Bone marrow (tissue), 2 donors: ENCODE measurements at places on chromosomes 4 and X.
A peak's percentile ranks its signal among the peaks of the same experiment; 100 is the strongest.

DNA sequence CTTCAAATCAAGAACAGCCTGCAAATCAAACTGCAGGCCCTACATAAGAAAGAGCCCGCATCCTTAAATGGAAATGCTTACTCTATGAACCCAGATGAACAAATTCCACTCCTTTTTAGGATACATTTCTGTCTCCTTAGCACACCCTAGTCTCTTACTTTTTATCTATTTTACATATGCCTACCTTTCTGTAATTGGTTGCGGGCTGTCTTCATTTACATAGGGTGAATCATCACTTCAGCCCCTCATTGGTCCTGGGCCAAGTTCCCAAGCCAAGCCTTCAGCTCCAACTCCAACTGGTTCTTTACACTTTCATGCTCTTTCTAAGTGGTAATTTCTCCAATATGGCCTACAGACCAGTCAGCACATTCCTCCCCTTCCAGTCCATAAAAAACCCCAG lies 219.3 kb downstream of the TRAM1L1 start:
- no peak for DNase-seq

DNA sequence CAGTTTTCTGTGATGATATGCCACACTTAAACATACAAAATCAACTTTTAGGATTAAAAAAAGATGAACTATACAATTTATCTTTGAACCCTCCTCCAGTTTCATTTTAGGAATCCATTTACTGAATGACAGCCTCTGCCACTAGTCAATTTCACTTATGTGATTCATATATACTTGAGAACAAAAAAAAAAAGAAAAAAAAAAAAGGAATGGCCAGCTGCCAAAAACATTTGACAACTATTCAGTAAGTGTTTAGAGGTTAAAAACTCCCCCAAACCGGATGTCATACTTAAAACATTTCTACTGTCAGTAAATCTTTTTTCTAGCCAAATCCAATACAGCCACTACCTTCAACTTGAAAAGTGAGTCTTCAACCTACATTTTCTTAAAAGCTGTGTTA lies 266.7 kb upstream of the MAGEB2 start:
- no peak for DNase-seq

GRCh38 chrX:53433651-53434639 lies at the start of gene HSD17B10:
Gene HSD17B10 (minus strand): TSS chrX:53434370. CDS start chrX:53434345, 25 bp downstream.
- peak; percentile 34 for DNase-seq

- DNase-seq = no peak
Measured at GRCh38 chrX:57211906-57212305, 74.6 kb upstream of the FAAH2 start.

- DNase-seq = no peak
Measured at GRCh38 chrX:26848511-26848910, 614.6 kb downstream of the PPP4R3C start.

DNA sequence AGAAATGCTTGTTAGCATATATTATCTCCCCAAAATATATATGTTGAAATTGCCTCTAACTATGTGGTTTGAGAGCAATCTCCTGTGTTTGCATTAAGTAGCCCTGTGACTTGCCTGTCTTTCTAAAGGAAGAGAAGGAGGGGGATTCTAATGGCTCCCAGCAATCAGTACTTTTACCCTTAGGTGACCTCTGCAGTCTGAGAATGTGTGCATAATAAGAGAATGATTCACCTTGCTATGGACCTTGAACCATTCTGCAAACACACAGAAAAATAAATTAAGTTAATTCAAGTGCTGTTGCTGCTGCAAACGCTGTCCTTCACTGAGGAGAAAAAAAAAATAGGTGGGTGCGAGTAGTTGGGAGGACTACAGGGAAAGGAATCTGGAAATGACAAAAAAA lies 322.2 kb downstream of the IQCM start:
- DNase-seq = no peak

DNA sequence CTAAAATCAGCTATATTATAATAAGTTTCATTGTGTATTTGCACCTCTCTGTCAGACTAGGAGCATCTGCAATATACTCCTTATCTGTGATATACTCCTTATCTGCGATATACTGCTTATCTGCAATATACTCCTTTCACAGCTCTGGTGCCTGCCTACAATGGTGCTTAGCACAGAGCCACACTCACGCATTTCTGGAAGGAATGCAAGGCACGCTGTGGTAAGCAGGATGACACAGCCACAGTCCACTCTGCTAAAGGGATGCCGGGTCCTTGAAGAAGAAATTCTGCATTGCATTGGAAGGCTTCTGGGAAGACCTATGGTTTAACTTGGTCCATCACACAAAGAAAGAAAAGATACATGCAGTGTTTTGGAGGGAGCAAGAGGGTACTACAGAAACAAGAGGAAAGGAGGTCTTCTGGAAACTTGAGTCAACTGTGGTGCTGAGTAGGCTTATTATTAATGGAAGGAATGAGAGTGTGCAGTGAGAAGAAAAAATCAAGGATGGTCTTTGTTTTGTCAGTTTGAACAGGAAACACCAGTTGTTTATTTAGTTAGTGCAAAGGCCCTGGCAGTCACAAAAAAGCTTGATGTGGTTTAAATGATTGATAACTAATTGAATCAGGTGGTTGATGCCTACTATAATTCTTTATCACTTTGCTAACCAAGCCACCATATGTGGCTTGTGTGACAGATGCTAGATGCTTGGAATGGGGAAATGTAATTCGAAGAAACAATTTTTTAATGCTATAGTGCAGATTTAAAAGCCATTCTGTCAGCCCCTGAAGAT lies 342.3 kb downstream of the GRXCR1 start:
- no peak for DNase-seq

GRCh38 chr4:149409555-149409962 lies 406.1 kb downstream of the IQCM start:
- no peak for DNase-seq

DNA sequence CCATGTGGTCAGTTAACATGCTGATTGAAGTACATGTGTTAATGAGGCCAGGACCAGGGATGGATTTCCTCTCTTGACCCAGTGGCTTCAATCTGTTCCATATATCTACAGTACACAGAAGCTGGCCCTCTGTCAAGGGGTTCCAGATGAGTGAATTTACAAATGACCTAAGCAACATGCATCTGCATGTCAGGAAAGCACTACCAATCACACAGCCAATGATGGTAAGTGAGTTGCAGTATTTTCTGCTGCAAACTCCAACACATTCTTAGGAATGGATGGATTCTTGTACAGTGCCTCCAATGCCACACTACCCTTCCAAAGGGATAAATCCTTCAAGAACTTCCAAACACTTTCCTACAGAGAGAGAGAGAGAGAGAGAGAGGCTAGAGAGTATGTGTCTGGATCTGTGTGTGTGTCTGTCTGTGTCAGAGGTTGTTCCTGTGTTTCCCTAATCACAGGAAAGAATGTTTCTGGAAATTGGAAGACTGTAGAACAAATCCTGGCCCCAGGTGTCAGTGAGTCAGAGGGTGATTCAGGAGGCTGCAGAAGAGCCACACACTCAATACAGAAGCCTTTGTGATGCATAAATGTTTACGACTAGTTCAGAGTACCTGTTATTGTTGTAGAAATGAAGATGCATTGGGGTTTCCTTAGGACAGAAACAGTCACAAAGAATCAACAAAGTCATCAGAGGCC lies 107.5 kb downstream of the GUCY2F start:
- no peak for DNase-seq

- DNase-seq = no peak
Measured at GRCh38 chrX:37509349-37509748, 62.1 kb upstream of the LANCL3 start.

DNA sequence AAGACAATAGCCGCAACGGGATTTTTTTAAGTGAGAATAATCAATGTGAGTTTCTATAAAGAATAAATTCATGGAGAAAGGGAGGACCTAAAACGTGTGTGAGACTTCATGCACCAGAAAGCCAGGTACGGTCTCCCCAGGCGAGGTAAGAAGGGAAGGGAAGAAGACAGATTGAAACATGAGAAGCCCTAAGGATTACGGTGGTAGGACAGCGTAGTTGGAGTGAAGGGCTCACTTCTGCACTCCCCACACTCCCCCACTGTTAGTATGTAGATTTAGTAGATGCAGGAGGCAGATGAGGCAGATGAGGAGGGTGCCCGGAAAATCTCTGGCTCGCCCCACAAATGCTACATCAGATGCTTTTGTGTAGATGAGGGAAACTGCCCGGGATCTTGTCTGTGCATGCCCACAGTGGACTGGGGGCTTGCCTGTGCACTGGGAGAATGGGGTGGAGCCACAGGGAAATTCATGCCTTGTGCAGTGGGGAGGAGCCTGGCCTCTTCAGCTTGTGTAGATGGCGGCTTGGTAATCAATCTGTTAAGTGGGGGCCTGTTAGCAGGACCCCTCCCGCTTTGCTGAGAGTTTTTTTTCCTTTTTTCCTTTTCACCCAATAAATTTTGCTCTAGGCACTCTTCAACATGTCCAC lies 1544.5 kb upstream of the TENM3 start:
- DNase-seq = no peak

- DNase-seq = no peak
Measured at GRCh38 chr4:2247128-2248043, 5.5 kb upstream of the HAUS3 start.

DNA sequence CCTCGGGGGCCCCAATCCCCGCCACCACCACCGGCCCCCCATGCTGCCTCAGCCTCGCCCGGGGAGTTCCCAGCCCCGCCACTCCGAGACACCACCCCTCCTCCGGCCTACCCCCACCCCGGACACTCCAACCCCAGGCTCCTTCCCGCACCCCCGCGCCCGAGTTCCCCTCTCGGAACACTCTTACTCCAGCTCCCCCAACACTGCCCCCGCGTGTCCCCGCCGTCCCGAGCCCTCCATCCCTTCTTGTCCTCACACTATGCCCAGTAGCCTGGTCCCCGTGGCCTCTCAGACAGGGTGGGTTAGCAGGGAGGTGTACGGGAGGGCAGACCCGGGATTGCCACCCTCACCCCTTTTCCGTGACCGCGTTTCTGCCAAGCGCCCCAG lies 276.1 kb downstream of the BCOR start:
- no peak for DNase-seq

DNA sequence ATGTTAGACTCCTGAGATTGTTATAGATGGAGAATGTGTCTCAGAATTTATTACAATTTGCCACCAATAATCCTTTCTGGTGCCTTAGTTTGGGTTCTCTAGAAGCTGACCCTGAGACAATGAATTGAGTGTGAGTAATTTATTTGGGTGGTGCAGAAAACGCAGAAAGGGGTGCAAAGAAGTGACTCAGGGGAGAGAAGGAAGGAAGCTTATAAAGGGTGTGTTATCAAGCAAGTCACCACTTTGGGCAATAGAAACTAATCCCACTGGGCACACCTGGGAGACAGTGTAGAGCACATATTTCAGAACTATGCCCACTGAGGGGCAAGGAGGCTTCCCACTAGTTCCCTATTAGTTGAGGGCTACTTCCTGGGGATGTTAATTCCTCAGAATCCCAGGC lies 320.6 kb downstream of the MID1IP1 start:
- DNase-seq = no peak

DNA sequence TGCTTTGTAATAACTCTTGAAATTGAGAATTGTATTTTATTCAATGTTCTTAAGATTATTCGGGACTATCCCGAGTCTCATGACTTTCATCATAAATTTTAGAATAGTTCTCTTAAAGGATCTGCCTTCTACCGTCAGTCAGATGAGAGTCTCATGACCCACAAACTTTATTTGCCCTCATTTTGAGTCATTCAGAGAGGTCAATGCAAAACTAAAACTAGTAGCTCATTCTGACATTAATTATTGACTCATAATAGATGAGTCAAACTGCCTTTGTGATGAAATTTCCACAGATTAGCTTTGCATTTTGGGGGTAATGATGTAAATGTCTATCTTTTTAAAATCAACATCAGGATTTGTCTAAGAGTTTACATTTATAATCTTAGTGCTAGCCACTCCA lies 1527.3 kb downstream of the TECRL start:
- DNase-seq = no peak

DNA sequence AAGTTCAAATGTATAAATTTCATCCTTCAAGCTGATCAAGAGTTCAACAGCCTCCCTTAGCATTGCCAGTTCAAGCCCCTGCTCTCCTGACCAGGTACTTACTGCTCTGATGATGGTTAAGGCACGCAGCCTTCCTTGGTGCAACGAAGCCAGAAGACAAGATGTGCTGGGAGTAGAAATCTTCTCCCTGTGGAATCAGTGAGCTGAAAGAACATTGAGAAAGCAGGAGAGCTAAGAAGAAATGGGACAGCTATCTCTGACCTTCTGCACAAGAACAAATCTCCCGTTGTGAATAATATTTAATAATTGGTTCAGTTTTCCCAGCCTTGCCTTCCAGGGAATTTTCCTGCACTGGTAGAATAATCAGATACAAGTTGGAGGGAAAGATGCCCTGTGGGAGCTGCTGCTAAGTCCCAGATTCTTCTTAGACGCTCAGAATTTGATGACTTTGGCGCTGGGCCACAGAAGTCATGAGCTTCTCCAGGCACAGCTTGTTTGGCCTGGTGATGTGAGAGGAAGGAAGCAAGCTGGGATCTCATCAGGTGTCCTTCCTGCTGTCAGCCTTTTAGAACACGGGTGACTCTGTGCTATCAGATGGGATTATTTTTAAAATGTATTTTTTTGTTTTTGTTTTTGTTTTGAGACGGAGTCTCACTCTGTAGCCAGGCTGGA lies 77.8 kb downstream of the CD38 start:
- no peak for DNase-seq

DNA sequence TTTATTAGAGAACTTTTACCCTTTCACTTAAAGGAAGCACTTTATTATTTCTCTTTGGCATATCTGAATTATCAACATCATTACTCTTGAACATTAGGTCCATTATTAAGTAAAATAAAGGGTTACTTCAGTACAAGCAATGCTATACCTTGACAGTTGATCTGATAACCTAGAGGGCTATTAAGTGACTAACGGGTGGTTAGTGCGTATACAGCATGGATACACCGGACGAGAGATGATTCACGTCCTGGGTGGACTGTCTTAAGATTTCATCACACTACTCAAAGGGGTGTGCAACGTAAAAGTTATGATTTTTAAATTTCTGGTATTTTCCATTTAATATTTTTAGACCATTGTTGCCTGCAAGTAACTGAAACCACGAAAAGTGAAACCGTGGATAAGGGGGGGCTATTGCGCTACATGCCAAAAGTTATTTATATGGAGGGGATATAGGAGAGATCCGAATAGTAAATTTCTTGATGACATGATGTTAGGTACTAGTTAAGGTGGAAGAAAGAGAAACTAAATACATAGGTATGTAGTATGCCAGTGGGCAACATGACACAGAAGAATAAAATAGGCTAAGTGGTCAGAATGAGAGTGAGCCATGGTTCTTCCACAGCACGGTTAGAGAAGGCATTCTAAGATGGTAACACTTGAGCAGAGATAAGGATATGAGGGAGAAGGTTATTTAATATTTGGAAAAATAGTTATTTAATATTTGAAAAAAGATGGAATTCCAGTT lies 230.8 kb upstream of the ANKRD50 start:
- DNase-seq = no peak

- no peak for DNase-seq
Measured at GRCh38 chr4:106079616-106080015, 184.3 kb downstream of the NPNT start.

DNA sequence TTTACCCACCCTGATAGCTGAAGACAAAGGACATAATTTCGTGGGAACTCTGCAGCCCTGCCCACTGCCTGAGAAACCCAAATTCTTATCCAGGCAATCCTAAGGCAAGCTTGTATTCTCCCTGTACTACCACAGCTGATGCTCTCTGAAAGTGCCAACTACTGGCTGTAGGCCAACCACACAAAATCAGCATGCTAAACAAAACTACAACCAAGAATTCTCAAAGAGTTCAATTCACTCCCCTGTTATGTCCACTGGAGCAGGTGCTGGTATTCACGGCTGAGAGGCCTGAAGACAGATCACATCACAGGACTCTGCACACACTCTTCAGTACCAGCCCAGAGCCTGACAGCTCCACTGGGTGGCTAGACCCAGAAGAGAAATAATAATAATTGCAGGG lies 375.9 kb upstream of the NDST4 start:
- no peak for DNase-seq

- no peak for DNase-seq
Measured at GRCh38 chr4:126470862-126471261, 1156.1 kb downstream of the FAT4 start.
